ENCODE measurements at places on chromosomes 4 and X. TPM values are rescaled to one million over a fixed set of nuclear protein-coding genes. Genes with fewer than 3 reads are reported as not detected.

Gene SUV39H1
- total RNA-seq = 21.9 TPM

Gene ZNF141
- 3.7 TPM for total RNA-seq

Gene BEX5
- not detected for total RNA-seq

Gene MAGEA11
- not detected for total RNA-seq

Gene FAM241A
- total RNA-seq = 1.0 TPM

Gene SUPT20HL2
- total RNA-seq = not detected

Gene DDX53
- not detected for total RNA-seq

Gene DUSP9
- 1.6 TPM for total RNA-seq

Gene VCX3B
- total RNA-seq = not detected

Gene COX7B2
- total RNA-seq = not detected

Gene SMR3A
- total RNA-seq = not detected

Gene DSPP
- not detected for total RNA-seq

Gene DCAF12L1
- not detected for total RNA-seq

Gene GSX2
- total RNA-seq = not detected

Gene RASL11B
- total RNA-seq = not detected

Gene MTMR1
- total RNA-seq = 19.1 TPM

Gene CCDC149
- 1.4 TPM for total RNA-seq

Gene GPC3
- total RNA-seq = not detected

Gene TIMM8A
- total RNA-seq = 31.4 TPM

Gene S100P
- total RNA-seq = 61.9 TPM

Gene ADGRG4
- not detected for total RNA-seq

Gene CXorf65
- total RNA-seq = not detected

Gene STEEP1
- total RNA-seq = 33.1 TPM

Gene RENBP
- 0.07 TPM for total RNA-seq

Gene MAP7D2
- 7.1 TPM for total RNA-seq

Gene JAKMIP1
- total RNA-seq = not detected

Gene FRMD7
- not detected for total RNA-seq

Gene CABS1
- not detected for total RNA-seq

Gene UVSSA
- 6.3 TPM for total RNA-seq

Gene ARHGAP36
- not detected for total RNA-seq

Gene FHIP1A
- total RNA-seq = 0.22 TPM

Gene ATP8A1
- 0.02 TPM for total RNA-seq

Gene HTRA3
- 15.7 TPM for total RNA-seq

Gene CITED1
- 1.3 TPM for total RNA-seq

Gene SH3D19
- 28.1 TPM for total RNA-seq

Gene CHIC1
- 4.9 TPM for total RNA-seq

Gene MAGEC3
- not detected for total RNA-seq

Gene CLDN2
- 8.7 TPM for total RNA-seq

Gene MID2
- total RNA-seq = 7.6 TPM

Gene SGCB
- 23.9 TPM for total RNA-seq

Gene MED12
- total RNA-seq = 12.2 TPM

Gene FAM184B
- not detected for total RNA-seq

Gene UCHL1
- total RNA-seq = 906 TPM

Gene NRK
- not detected for total RNA-seq

Gene PGAM4
- 0.17 TPM for total RNA-seq

Measured in A549 treated with DMSO at 1 μM for 4 hours (cell line).